ENCODE measurements at places on chromosomes 12 and 14.

DNA sequence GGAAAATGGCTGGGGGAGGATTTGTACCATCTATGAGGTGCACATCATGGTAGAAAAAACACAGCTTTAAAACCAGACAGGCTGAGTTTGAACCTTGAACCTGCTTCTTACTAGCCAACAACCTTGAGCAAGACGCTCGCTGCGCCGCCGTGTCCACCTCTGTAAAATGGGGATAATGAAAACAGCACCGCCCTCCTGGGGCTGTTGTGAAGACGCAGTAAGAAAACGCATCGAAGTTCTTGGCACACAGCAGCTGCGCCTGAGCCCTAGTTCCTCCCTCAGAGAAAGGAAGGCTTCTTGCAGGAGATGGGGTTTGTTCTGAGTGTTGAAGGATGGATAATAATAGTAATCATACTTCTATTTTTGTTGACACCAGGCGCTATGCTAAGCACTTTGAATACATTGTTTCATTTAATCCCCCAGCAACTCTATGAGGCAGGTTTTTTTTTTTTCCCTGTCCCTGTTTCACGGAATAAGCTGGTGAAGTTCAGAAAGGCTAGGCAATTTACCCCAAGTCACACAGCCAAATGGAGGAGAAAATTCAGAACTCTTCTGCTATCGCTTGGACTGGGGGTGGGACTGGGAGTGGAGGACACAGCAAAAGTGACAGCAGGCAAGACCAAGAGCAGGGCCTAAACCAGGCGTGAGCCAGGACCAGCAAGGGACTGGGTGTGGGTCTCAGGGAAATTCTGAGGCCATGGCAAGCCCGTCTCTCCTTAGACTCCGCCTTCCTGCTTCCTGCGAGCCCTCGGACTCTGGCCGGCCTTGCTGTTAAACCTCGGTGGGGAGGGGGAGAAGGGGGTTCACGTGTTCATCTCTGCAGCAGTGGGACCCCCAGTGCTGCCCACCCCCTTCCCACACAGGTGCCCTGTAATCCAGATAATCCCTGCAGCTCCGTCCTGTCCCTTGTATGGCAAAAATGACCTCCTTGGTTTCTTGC, 97.5 kb downstream of the LRRC74A start:
- DNase-seq: no peak

DNA sequence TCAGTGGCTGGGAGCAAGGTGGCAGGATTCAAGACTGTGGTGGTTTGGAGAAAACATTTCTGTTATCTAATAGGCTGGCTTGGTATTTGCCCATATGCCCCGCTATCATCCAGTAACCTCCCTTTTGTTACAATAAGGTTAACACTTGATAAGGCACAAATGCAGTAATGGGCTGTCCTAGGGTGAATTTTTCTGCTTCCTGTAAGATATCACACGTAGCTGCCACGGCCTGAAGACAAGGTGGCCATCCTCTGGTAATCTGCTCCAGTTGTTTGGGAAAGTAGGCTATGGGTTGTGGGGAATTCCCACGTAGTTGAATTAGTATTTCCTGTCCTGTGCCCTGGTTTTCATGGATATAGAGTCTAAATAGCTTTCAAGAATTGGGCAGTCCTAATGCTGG, 23.1 kb downstream of the ANG start:
- DNase-seq: no peak

DNA sequence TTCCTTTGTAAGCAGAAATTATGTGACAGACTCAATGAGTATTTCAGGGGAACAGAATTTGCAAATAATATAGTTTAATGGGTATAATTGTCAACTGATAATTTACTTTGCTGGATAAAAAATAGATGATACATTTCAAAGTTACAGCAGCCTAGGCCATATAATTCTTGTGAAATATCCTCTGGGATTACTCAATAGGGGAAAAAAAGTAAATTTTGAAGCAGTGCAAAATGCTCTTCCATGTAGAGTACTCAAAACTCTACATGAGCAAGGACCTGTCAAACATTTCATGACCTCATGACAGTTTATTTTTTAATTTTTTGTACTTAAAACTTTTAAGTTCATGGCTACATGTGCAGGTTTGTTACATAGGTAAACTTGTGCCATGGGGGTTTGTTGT, 163.3 kb downstream of the DACT1 start:
- DNase-seq: no peak

- DNase-seq: no peak
Measured at GRCh38 chr14:101877766-101878165, 86.6 kb upstream of the DYNC1H1 start.
